ENCODE measurements at places on chromosomes 3 and 15.

DNA sequence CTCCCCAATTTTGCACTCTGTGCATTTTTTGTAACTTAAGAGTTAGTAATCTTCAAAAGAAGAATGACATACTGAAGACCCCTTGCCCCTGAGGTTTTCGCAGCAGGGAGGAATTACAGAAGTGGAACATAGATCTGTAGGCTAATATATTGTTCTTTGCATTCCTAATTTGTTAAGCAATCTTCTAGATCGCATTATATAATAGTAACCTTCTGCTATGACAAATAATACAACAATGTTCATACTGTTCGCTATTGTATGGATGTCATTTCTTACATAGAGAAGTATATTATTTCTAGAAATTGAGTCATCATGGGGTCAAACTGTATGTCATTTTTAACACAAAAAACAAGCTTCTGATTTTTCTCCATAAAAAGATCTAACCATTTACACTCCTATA is 95.8 kb upstream of the TGFBR2 start:
- no peak for DNase-seq

GRCh38 chr3:30693470-30694120 is 87.2 kb downstream of the TGFBR2 start:
- DNase-seq = peak; percentile 11

- DNase-seq = no peak
Observed at GRCh38 chr15:68281008-68281407, 3.5 kb downstream of the FEM1B start.

GRCh38 chr3:193680220-193680619 is 87.2 kb downstream of the OPA1 start:
- DNase-seq = no peak

DNA sequence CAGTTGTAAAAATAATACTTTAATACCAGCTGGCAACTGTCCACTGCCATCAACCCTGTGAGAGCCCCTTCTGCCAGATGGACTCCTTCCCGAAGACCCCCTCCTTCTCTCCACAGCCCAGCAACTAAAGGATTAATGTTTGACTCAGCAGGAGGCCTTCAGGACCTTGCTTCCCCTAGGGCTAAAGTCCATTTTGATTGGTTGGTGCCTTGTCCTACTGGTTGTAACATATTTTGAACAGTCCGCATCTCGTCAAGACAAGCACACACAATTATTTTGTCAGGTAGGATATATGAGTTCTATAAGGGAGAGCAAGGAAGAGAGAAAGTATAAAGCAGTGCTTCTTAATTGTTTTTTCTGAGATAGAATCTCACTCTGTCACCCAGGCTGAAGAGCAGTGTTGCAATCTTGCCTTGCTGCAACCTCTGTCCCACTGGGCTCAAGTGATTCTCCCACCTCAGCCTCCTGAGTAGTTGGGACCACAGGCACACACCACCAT is 18.6 kb downstream of the ACOX2 start:
- no peak for DNase-seq

DNA sequence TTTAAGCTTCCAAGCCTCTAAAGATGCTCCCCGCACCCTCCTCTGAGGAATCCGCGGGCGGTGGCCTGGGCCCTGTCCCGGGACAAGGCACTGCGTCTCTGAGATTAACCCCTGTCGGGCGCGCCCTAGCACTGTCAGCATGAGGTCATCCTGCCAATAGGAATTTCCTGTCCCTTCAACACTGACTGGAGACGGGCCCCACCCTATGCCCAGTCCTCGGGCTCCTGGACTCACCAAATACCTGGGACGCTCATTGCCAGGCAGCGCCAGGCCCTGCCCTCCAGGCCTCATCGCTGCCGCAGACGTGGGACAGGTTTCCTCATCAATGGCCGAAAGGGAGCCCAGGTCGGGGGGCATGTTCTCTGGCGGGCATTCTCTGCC is 67.6 kb upstream of the SH3GL3 start:
- no peak for DNase-seq

- no peak for DNase-seq
Observed at GRCh38 chr3:96083610-96084009, 730.8 kb upstream of the EPHA6 start.

GRCh38 chr3:13262493-13263211 is 157.5 kb downstream of the NUP210 start:
- DNase-seq = no peak

DNA sequence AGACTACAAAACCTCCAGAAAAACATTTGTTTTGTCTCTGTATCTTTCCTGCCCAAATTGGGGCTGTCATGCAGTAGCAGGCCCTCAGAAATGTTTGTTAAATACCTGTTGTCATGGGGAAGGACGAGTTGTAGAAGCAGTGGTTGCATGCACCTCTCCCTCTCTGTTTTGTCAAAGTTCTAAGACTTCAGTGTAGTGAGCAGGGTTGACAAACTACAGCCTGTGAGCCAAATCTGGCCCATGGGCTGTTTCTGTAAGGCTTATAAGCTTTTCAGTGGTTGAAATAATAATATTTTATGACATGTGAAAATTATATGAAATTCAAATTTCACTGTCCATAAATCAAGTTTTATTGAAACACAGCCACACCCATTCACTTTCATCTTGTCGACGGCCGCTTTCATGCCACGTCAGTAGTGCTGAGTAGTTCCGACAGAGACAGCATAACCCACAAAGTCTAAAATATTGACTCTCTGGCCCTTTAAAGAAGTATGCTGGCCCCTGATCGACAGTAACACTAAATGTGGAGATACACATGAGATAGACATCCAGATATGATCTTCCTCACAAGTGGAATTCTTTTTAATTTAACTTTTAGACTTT is 102.9 kb downstream of the PDZRN3 start:
- no peak for DNase-seq
